MG63 (cell line): ENCODE measurements at places on chromosomes 3 and 15.
A peak's percentile ranks its signal among the peaks of the same experiment; 100 is the strongest.

DNA sequence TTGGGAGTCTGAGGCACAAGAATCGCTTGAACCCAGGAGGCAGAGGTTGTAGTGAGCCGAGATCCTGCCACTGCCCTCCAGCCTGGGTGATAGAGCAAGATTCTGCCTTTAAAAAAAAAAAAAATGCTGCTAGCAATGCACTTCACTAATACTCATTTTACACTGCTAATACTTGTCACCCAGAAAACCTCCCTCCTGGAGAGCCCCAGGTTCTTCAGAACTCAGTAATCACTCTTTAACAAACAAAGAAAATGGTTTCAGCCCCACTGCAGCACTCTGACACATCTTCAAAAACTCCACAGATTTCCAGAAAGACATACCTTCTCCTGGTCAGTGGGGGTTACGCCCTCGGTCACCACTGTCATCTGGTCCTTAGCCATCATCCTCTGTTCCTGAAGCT, 366.7 kb downstream of the SHQ1 start:
- no peak for DNase-seq

DNA sequence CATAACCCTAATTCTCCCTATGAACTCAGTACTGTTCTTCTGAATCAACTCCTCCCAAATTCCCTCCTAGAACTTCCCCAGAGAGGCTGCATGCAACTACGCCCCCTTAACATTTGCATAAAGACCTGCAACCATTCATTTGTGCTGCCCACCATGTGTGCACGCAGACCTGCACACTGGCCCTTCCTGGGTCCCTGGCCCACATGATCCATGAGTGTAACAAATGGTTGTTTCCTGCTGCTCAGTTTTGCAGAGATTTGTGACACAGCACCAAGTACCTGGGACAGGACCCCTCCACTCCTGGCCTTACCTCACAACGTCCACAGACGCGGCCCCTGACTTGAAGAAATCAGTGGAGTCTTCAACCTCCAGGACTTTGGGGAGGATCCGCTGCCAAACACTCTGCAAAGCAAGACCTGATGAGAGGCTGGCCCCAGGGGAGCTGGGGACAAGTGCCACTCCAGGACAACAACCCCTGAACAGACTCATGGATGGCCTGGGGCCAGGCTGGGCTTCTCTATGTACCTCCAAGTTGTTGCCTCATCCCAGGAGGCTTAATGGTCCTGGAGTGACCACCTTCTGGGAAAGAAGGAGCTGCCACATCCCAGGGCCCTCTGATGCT, 33.8 kb downstream of the ALDH1L1 start:
- no peak for DNase-seq

DNA sequence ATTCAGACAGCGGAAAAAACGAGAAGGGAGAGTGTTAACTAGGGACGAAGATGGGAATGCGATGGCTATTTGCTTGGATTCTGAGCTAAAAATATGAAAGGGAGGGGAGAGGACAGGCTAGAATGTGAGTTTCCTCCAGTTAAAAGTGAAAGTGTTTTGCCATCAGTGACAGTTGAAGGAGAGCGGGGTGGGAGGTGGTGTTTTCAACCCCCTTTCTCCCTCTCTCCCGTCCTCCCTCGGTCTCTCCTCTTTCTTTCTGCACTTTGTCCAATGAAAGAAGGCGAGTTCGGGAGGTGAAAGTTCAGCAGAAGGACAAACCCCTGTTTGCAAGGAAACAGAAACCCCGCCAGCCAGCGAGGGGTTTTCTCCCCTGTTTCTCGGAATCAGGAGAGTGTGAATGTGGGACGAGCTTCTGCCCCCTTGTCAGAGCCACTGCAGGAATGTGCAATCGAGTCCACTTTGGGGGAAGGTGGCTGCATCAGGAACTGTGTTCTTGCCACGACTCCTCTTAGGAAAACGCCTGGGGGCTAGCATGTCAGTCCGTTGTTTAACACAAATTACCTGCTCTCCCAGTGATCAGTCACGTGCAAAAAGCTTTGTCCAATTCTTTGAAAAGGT, 975 bp upstream of the FOXP1 start:
- peak; percentile 43 for DNase-seq

GRCh38 chr3:152564459-152564858, 270.5 kb upstream of the P2RY1 start:
- no peak for DNase-seq

GRCh38 chr15:78247911-78248310, 13.5 kb upstream of the ACSBG1 start:
- DNase-seq: no peak

GRCh38 chr3:197019021-197019420, 10.6 kb downstream of the MELTF start:
- DNase-seq: no peak
